ENCODE measurements at places on chromosomes 13 and 19.

DNA sequence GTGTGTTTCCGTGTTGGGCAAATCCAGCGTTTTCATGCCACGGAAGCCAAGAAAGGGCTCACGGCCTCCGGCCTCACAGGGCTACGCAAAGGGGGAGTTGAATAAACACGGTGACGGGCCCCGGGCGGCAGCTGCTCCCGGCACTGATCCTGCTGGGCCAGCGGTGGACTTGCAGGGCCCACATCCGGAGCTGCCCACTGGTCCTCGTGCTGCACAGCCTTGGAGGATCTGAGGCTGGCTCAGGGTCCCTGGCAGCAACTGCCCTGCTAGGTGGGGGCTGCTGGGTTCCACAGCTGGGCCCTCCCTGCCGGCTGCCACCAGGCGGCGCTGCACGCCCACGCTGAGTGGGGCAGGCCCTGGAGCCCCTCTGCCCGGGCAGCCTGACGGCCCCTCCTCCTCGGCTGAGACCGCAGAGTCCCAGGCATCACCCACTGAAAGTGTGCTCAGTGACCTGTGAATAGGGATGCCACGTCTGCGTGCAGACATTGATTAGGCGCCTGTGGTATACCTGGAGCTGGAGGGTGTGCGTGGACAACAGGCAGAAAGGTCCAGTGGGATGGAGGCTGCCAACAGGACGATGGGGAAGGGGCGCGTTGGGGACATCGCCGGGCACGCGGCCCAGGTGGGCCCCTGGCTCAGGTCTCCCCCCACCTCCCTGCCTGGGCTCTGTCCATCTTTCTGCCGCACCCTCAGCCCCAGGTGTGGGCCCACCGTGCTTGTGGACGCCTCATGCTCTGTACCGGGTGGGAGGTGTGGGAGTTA lies 5.3 kb upstream of the HCN2 start:
- DNase-seq = peak; percentile 49

GRCh38 chr13:66922444-66922843 lies 307.7 kb downstream of the PCDH9 start:
- DNase-seq = no peak

GRCh38 chr13:102707467-102707866 lies 12.6 kb upstream of the METTL21C start:
- DNase-seq = peak; percentile 29

DNA sequence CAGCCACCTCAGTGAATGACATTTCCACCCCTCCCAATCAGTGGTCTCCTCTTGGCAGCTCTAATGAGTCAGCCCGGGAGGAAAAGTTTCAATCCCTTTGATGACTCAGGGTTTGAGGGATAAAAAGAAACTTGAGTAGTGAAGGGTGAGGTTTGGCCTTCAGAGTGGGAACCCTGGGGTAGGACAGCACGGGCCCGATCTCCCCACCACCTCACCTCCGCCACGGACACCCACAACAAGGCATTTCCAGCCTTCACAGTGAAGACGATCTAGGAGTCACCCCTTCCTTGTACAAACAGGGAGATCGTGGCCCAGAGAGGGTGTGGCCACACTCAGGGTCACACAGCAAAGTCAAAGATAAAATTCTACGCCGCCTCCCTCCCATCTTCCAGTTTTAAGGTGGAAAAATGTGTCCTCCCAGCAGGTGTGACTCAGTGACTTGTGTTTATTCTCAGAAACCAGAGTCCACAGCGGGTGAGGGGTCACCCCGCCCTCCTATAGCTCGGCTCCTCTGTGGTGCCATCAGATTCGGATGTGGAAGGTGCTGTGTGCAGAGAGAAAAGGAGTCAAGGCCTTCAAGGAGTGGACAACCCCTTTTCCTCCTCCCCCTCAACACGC lies 12.3 kb downstream of the CIB3 start:
- peak; percentile 15 for DNase-seq

GRCh38 chr13:24644036-24644435 lies 36.2 kb upstream of the ATP12A start:
- DNase-seq = no peak

- DNase-seq = peak; percentile 65
These were observed 1.4 kb downstream of the RETN start for GRCh38 chr19:7670150-7670783.

GRCh38 chr13:113666329-113666670 lies 719 bp upstream of the GRK1 start:
- DNase-seq = peak; percentile 1

DNA sequence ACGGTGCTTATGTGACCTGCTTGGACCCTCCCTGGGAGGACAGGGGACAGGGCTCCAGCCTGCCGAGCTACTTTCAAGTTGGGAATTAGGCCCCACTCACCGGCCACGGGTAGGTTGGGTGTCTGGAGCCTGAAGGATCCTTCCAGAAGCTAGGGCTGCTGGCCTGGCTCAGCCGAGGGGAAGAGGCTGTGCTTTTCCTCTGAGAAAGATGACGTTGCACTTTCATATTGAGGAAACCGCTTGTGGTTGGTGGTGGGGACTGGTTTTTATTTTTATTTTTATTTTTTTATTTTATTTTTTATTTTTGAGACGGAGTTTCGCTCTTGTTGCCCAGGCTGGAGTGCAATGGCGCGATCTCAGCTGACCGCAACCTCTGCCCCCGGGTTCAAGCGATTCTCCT lies at the start of gene TMEM150B:
TMEM150B (minus strand) TSS at position 170 of the 400 bp plus-strand sequence. CDS start 4,305 bp downstream, outside the sequence.
- no peak for DNase-seq

GRCh38 chr13:113090415-113090770 lies 15.2 kb upstream of the F7 start:
- no peak for DNase-seq

GRCh38 chr13:47215736-47216135 lies 318.9 kb upstream of the HTR2A start:
- no peak for DNase-seq

GRCh38 chr19:44891016-44891882 lies at the start of gene TOMM40:
Gene TOMM40 (plus strand): TSS chr19:44891254. CDS start chr19:44891416, 162 bp downstream.
- DNase-seq = peak; percentile 100

GRCh38 chr13:112986946-112987681 lies 18.1 kb downstream of the MCF2L start:
- no peak for DNase-seq

DNA sequence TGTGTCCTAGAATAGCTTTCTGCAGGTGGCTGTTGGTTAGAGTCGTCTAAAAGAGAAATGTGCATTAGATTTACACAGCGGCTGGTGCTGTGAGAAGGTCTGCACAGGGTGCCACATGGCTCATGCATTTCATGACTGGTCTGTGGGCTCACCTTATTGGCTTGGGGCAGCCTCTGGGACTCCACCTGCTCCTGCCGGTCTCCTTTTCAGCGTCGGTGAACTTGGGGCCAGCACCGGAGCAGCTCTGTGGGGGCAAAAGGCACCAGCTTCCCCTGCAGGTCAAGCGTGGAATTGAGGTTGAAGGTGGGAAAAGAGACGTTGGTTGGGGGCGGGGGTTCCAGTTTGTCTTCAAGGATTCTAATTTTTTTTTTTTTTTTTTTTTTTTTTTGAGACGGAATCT lies 3.1 kb upstream of the PNMA8C start:
- no peak for DNase-seq

DNA sequence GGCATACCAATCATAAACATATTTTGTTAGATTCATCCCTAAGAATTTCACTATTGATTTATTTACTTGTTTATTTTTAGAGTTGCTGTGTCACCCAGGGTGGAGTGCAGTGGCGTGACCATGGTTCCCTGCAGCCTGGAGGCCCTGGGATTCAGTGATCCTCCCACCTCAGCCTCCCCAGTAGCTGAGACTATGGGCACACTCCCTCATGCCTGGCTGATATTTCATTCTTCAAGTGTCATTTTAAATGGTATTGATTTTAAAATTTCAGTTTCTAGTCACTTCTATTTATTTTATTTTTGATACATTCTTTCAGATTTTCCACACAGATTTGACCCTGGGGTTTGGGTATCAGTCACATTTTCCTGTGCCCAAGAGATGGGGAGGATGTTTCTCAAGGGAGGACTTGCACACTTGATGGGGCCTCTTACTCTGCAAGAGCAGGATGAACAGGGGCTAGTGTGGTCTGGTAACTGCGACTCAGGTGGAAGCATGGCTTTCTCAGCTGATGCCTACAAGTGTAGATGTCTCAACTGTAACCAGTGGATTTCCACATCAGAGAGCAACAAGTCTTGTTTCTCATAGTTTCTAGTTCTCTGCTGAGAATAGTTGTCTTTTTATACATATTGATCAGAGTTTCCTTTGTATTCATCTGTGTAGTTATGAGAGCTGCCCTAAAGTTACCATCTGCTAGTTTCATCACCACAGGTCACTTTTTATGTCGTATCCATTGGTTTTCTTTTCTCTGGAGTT lies 40.2 kb downstream of the CCNE1 start:
- no peak for DNase-seq
